ENCODE measurements at places on chromosomes 3 and 15. TPM values are rescaled to one million over a fixed set of nuclear protein-coding genes. Genes with fewer than 3 reads are reported as not detected.

Gene COLQ
- total RNA-seq = under 0.01 TPM

Gene C2CD4B
- 0.28 TPM for total RNA-seq

Gene MCTP2
- total RNA-seq = 28.4 TPM

Gene ANKRD63
- total RNA-seq = not detected

Gene CHCHD4
- 34.5 TPM for total RNA-seq

Gene DPP8
- total RNA-seq = 50.5 TPM

Gene CD80
- total RNA-seq = not detected

Gene TNNC1
- not detected for total RNA-seq

Gene NUP210
- total RNA-seq = under 0.01 TPM

Gene IGDCC3
- not detected for total RNA-seq

Gene SLC6A11
- total RNA-seq = 7.5 TPM

Gene LRRIQ4
- not detected for total RNA-seq

Gene GOLGA8J
- not detected for total RNA-seq

Gene CNBP
- 379 TPM for total RNA-seq

Gene ULK4
- total RNA-seq = 6.9 TPM

Gene ZNF774
- 8.5 TPM for total RNA-seq

Gene FLNB
- 557 TPM for total RNA-seq

Gene ENTPD3
- total RNA-seq = 24.3 TPM

Gene BSN
- total RNA-seq = 0.07 TPM

Gene ERICH6
- not detected for total RNA-seq

Gene MESP2
- 0.21 TPM for total RNA-seq

Gene LARP6
- 30.5 TPM for total RNA-seq

Gene OR5H1
- total RNA-seq = not detected

Gene ARPIN
- total RNA-seq = 5.1 TPM

Gene PROS1
- total RNA-seq = 19.1 TPM

Gene KLHL40
- not detected for total RNA-seq

Gene HRG
- total RNA-seq = not detected

Gene ATP8B4
- 1.00 TPM for total RNA-seq

Gene SH3GL3
- under 0.01 TPM for total RNA-seq

Gene NR1I2
- under 0.01 TPM for total RNA-seq

Gene TGM4
- total RNA-seq = 0.34 TPM

Gene CRYGS
- 1.2 TPM for total RNA-seq

Gene TRPM1
- 0.68 TPM for total RNA-seq

Gene GOLGA8K
- total RNA-seq = 0.28 TPM
